ENCODE measurements at places on chromosomes 2 and 18.

DNA sequence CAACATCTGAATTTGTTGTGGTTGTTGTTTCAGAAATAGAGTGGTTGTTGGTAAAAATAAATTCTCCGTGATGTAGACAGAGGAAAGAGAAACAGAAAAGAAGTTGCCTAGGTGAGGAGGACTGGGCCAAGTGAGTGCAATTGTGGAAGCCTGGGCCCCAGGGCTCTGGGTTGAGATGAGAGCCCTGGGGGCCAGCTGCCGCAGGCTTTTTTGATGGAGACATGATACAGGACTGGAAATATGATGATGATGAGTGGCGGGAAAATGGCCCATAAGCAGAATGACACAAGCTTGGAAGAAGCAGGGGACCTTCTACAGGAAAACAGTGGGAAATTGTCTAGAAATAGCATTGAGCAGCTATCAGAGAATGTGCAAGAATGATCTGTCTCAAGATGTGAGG is 181.8 kb downstream of the TDRD15 start:
- DNase-seq = no peak

- DNase-seq = no peak
Observed at GRCh38 chr2:59237311-59237710, 996.2 kb upstream of the FANCL start.

GRCh38 chr2:170815746-170816503 is 762 bp upstream of the GAD1 start:
- DNase-seq = peak; percentile 43

DNA sequence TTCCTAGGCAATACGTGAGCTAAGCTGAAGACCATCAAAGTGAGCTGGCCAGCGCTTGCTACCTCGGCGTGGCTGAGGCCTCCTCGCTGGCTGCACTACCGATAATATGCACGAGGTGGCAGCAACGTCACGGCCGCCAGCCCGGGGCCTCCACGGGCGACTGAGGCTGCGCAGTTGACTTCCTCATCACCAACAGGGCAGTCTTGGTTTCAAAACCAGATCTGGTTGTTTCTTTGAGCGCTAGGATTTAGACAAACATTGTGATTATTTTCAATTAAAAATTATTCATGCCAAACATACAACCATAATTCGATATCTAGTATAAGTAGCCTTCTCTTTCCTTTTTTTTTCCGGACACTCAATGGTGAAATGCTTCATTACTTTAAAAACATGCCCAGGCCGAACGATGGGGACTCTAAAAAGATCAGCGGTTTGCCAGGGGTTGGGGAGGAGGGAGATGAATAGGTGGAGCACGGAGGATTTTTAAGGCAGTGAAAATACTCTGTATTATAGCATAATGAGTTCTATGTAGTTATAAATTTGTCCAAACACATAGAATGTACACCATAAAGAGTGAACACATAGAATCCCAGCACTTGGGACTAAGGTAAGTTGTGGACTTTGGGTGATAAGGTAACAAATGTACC is 52.0 kb downstream of the CYBRD1 start:
- peak; percentile 70 for DNase-seq

DNA sequence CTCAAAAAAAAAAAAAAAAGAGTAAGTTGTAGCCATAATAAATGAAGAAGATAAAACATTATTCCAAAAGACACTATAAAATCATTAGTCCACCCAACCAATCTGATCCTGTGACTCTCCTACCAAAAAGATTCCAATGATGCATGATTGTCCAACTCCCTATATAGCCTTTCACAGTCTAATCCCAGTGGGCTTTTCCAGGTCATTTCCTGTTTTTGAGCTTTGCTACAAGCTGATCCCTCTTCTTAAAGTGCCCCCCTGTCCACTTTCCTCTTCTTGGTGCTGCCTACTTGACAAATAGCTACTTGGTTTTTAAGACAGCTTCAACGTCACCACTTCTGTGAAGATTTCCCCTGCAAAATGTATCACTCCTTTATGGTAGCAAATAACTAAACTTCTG is 88.4 kb downstream of the SEMA4F start:
- DNase-seq = no peak

All from activated CD4-positive, alpha-beta T cell treated with anti-CD3 and anti-CD28 coated beads for 1 hour (primary cell).